ENCODE measurements at places on chromosomes 13 and 19.

- no peak for DNase-seq
Observed at GRCh38 chr13:43478902-43479301, 307.9 kb downstream of the ENOX1 start.

- DNase-seq = no peak
Observed at GRCh38 chr19:1923319-1923718, 17.7 kb upstream of the CSNK1G2 start.

GRCh38 chr19:1102407-1103131 is 1.2 kb upstream of the GPX4 start:
- peak; percentile 100 for DNase-seq

- no peak for DNase-seq
Observed at GRCh38 chr19:2982561-2982960, 5.2 kb downstream of the TLE6 start.

DNA sequence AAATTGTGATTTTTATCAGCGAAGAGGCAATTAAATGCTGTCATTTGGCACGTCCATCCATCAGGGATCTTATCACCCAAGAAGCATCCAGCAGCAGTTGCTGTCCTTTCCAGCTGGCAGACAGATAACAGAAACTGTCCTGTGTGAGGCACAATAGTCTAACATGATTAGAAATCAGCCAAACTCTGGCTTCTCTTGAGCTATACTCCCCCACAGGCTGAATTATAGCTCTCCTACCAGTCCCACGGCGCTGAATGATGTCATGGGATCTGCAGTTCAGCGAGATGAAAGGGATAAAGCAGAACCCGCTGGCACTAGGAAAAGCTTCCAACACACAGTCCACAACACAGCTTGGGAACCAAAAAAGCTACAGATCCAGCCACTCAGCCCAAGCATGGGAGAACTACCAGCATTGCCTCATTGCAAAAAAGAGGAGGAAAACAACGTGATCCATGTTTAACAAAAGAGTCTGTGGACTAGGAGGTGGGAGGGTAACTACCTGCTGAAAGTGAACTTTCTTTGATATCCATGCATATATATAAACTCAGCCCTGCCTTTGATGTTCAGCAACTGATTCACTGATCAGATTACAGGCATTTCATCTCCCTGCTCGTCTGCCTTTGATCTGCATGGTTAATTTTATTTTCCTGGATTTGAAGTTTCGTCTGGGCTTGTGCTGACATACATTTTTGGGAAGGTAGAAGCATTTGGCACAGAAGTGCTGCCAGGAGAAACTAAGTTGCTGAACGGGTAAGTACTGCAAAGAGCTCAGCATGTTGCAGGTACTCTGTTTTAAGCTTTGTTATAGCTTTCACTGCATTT is at the start of gene TNFRSF19:
Gene TNFRSF19, plus strand, starts transcription at position 314 of the 822 bp plus-strand sequence. CDS start 19,772 bp downstream, outside the sequence.
- DNase-seq = peak; percentile 77

- DNase-seq = no peak
Observed at GRCh38 chr13:24450530-24450929, 62.0 kb downstream of the PARP4 start.

GRCh38 chr19:6767357-6768235 is at the start of gene SH2D3A:
TSS of gene SH2D3A (minus strand) at chr19:6767435. CDS start at chr19:6763748, 3,687 bp downstream.
- peak; percentile 37 for DNase-seq

- peak; percentile 60 for DNase-seq
Observed at GRCh38 chr19:3544742-3545668, 6.0 kb downstream of the TEKTIP1 start.

DNA sequence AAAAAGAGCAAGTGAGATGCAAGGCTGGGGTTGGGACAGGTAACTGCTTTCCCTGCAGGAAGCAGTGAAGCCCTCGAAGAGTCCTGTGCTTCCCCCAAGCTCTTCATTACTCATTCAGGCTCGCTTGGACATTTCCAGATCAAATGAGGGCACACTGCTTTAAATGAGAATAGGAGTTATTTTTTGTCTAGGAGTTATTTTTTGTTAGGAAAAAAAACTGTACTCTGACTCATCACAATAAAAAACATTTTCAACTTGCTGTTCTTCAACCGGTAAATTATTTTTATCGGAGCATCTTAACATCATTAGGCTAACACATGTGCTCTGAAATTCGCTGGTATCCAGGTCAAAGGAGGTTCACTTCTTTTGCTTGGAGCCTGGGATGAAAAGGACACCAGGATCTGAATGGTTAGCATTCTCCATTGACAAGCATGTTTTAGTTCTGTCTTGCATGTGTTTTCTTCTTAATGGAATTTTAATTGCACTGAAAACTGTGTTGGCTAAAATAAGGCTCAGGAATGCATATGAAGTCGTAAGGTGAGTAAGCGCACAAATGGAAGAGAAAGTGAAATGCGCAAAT is 80.7 kb upstream of the STK24 start:
- DNase-seq = no peak

DNA sequence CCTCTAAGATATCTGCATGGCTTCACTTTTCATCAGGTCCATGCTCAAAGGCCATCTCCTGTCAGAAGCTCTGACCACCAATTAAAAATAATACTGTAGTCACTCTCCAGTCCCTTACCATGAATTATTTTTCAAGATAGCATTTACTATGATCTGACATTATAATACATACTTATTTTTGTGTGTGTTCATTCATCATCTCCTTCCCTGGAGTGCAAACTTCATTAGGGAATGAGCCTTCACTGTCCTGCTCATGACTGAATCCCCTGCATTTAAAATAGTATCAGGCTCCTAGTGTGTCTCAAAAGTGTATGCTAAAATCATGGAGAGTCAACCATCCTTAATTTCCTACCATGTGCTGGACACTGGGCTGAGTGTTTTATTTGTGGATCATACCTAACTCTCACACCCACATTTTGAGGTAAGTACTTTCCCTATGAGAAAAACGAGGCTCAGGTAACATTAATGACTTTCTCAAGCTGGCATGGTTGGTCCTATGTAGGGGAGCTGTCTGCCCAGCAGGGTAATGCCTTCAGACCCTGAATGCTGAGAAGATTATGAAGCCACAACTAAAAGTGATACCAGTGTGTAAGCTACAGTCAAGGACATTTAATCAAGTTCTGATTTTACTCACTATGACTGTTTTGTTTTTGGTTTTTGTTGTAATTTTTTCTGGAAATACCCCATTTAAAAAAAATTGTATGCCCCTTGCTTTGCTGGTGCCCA is 16.3 kb downstream of the PLA2G4C start:
- no peak for DNase-seq

GRCh38 chr19:18425515-18426415 is 6.6 kb downstream of the SSBP4 start:
- DNase-seq = peak; percentile 74

DNA sequence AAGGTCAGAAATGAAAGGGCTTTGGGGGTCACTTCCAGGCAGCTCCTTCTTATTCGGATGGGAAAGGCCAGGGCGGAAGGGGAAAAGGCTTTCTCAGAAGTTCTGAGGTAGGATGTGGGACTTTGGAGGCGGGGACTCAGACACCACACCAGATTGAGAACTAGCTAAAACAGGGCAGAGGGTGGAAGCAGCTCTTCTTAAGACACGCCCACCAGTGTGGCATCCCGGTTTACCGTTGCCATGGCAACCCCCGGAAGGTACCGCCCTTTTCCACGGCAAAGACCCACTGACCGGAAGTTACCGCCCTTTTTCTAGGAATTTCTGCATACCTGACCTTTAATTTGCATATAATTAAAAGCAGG is 3.8 kb upstream of the LILRA5 start:
- no peak for DNase-seq

GRCh38 chr13:113143466-113144254 is 14.8 kb upstream of the PROZ start:
- DNase-seq = no peak

DNA sequence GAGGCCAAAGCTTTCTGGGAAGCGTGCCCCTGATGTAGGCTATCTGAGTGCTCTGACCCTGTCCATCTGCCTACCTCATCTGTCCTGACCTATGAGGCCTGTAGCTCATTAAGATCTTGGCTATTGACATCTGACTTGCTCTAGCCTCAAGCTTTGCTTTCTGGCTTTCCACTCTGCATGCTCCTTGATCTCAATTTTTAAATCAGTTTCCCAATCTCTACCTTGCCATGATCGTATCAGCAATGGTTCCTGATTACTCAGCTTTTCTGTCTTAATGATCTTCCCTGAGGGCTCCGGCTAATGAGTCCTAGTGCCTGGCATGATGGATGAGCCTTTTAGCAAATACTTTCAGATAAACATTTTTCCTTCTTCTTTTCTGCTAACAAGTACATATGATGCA is 262.0 kb downstream of the NDFIP2 start:
- DNase-seq = no peak

GRCh38 chr19:10230861-10231611 is at the start of gene S1PR2:
TSS of gene S1PR2 (minus strand) at chr19:10231331. CDS start at chr19:10224905, 6,426 bp downstream.
- peak; percentile 78 for DNase-seq

GRCh38 chr13:88866195-88866594 is 1195.0 kb downstream of the SLITRK5 start:
- no peak for DNase-seq

GRCh38 chr19:46390866-46391265 is 22.5 kb downstream of the CCDC8 start:
- no peak for DNase-seq

- no peak for DNase-seq
Observed at GRCh38 chr13:33383724-33384577, 98.4 kb upstream of the STARD13 start.

DNA sequence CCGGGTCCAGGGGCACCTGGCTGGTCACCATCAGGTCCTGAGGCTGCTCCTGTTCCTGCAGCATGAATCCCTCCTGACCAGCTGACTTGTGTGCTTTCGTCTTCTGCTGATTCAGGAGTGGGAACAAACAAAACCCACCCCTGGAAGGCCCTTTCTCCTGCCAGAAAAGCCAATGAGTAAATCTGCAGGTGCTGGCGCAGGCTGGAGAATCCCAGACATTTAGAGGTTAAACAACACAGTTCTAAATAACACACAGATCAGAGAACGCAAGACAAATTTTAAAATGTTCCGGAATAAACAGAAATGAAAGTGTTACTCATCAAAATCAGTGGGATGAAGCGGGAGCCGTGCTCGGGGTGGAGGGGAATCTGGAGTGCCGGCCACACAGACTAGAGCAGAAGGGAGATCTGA is 60.6 kb upstream of the C13orf46 start:
- no peak for DNase-seq

GRCh38 chr13:59112221-59112718 is 1051.5 kb downstream of the DIAPH3 start:
- DNase-seq = peak; percentile 98

- DNase-seq = peak; percentile 39
Observed at GRCh38 chr19:1355568-1356507, 27.9 kb upstream of the NDUFS7 start.

GRCh38 chr13:37616131-37616530 is 17.6 kb upstream of the POSTN start:
- no peak for DNase-seq

DNA sequence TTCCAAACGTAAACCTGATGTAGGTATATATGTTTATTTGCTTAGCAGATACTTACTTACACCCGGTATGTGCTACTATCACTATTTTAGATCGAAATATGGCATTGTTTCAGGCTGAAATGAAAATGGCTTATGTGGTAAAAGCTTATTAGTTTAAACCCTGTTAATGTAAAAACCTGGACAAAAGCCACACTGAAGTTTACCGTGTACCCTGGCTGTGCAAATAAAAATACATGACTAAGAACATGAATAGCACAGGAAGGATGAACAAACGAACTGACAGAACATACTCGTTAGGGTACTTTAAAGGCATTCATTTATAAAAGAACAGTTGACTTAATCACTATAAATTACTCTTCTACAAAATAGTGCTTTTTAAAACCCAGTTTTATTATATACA is 6.6 kb downstream of the CLDN10 start:
- no peak for DNase-seq

- DNase-seq = peak; percentile 7
Observed at GRCh38 chr13:65530688-65531087, 1699.4 kb downstream of the PCDH9 start.

GRCh38 chr13:31380715-31381114 is 180.9 kb downstream of the B3GLCT start:
- DNase-seq = no peak
